AG20443 (cell line): ENCODE measurements at places on chromosomes 5 and 9.

- DNase-seq, result no peak
Measured at GRCh38 chr9:125317704-125318103, 56.1 kb downstream of the GAPVD1 start.

DNA sequence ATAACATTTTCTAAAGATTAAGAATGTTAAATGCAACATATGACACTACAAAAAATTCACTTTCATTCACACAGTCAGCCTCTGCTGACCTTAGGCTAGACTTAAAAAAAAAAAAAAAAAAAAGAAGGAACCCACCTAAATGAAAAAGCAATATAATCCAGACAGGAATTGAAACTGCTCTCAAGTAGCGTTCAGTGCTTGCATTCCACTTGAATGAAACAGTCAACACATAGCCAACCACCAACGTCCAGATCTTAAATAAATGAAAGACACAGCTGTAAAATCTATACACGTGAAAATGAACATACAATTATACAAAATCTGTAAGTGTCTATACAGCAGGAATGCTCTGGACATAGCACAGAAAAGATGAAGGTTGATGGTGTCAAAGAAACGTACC, 11.4 kb downstream of the TMEM245 start:
- no peak for DNase-seq

DNA sequence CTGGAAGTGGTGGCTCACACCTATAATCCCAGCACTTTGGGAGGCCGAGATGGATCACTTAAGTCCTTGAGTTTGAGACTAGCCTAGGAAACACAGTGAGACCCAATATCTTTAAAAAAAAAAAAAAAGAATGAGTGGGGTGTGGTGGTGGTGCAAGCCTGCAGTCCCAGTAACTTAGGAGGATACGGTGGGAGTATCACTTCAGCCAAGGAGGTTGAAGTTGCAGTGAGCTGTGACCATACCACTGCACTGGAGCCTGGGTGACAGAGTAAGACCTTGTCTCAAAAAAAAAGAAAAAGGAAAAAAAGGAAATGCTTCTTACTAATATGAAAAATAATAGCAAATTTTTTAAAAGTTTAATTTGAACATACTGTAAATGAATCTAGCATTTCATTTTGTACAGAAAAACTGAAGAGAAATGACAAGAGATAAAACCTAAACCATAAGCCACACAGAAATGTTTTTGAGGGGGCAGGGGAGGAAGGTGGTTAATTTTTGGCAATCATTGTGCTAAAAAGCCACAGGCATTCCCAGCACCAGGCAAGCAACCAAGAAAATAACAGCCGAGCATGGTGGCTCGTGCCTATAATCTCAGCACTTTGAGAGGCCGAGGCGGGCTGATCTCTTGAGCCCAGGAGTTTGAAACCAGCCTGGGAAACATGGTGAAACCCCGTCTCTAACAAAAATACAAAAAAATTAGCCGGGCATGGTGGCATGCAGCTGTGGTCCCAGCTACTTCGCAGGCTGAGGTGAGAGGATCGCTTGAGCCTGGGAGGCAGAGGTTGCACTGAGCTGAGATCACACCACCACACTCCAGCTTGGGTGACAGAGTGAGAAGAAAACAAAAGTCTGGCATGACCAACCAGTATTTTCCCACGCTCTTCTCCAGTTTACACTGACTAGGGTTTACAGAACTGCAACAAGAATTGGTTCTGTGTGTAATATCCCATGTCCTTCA, 114.5 kb upstream of the NR5A1 start:
- DNase-seq, result peak; percentile 72

DNA sequence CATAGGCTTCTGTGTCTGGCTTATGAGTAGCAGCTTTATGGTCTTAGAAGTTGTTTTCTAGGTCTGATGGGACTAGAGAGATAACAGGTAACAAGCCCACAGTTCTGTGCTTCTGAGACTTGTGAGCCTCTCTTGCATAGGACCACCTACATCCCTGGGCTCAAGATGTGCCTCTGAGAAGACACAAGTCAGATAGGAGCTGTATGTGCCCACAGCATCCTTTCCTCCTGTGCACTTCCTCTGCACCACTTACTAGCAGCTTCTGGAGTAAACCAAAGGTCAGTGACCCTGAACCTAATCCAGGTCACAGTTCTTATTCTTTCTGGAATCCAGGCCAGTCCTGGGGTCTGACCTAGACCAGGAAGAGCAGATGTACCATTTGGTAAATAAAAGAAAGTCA, 40.0 kb downstream of the GALNT10 start:
- DNase-seq, result no peak

DNA sequence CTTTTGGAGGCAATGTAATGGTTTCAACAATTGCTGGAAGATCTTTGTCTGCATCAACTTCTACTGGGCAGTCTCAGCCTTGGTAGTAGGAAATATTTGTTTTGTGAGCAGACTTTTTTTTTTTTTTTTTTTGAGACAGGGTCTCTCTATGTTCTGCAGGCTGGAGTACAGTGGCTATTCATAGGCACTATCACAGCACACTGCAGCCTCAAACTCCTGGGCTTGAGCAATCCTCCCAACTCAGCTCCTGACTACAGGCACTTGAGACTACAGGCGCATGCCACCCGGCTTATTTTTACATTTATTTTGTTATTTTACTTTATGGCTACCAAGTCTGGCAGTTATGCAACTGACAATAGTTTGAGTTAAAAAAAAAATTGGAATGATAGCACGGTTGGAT, 187.3 kb downstream of the SNX18 start:
- DNase-seq, result no peak
